ENCODE measurements at places on chromosomes 7 and 10. TPM values are rescaled to one million over a fixed set of nuclear protein-coding genes. Genes with fewer than 3 reads are reported as not detected.

GRCh38 chr10:86644794-86645445 is 9.4 kb upstream of the OPN4 start:
- no peaks in the 10 kb centered on the region for H3K36me3 ChIP-seq
- no peaks in the 10 kb centered on the region for H3K27me3 ChIP-seq
- DNase-seq = no peak
- no peak overlapping the region for H3K4me3 ChIP-seq

DNA sequence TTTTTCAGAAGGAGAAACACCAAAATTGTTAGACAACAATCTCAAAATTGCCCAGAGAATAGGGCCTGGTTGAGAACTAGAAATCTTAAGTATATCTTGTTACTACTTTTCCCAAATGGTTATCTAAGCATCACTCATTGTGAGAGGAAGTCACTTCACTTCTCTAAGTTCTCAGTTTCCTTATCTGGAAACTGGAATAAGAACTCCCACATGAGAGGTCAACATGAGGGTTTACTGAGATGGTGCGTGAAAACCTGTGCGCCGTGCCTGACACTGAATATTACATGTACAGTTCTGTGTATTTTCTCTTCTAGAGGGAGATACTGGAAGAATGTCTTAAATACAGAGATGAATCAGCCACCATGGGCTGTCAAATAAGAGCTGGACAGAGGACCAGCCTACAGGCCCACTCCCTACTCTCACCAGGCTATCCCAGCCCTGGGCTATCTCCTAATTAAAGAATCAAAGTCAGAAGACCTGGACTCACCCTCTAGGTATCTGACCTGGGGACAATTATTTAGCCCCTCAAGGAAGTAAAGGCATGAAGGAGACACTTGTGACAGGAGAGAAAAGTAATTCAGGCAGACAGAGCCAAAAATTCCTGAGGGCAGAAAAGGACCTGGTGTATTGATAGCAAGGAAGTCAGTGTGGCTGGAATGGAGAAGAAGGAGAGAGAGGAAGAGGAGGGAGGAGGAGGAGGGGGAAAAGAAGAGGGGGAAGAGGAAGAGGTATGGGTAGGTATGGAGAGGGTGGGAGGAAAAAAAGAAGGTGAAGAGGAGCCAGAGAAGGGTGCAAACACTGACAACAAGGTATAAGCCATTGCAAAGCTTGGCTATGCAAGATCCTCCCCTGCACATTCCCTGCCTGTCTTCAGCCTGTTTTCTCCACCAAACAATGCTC is 44.9 kb downstream of the CCDC71L start:
- DNase-seq = no peak
- H3K27ac ChIP-seq = no peak overlapping the region
- no peaks in the 10 kb centered on the region for H3K4me1 ChIP-seq
- H3K4me3 ChIP-seq = no peak overlapping the region

- H3K36me3 ChIP-seq = no peaks in the 10 kb centered on the region
- no peaks in the 10 kb centered on the region for H3K4me1 ChIP-seq
- H3K4me3 ChIP-seq = no peak overlapping the region
- DNase-seq = no peak
- H3K27ac ChIP-seq = no peak overlapping the region
Measured at GRCh38 chr7:51303142-51303525, 13.5 kb downstream of the COBL start.

- no peak for DNase-seq
- peaks cover 2% of the 10 kb centered on the region for H3K4me1 ChIP-seq
- H3K27ac ChIP-seq = no peak overlapping the region
Measured at GRCh38 chr10:11806706-11807105, 16.4 kb upstream of the PROSER2 start.

- H3K27me3 ChIP-seq = no peaks in the 10 kb centered on the region
- peak overlapping the region; percentile 12 for H3K4me3 ChIP-seq
- peaks cover 18% of the 10 kb centered on the region for H3K4me1 ChIP-seq
- no peak for DNase-seq
Measured at GRCh38 chr10:97683556-97684367, 3.3 kb downstream of the AVPI1 start.

- no peak overlapping the region for H3K27ac ChIP-seq
- no peaks in the 10 kb centered on the region for H3K4me1 ChIP-seq
- no peak for DNase-seq
- no peaks in the 10 kb centered on the region for H3K27me3 ChIP-seq
- no peaks in the 10 kb centered on the region for H3K36me3 ChIP-seq
Measured at GRCh38 chr7:134174795-134175261, 47.7 kb downstream of the LRGUK start.

GRCh38 chr7:25437308-25437707 is 209.0 kb upstream of the NPVF start:
- no peak for DNase-seq
- H3K27me3 ChIP-seq = no peaks in the 10 kb centered on the region
- H3K4me1 ChIP-seq = no peaks in the 10 kb centered on the region
- H3K36me3 ChIP-seq = no peaks in the 10 kb centered on the region

DNA sequence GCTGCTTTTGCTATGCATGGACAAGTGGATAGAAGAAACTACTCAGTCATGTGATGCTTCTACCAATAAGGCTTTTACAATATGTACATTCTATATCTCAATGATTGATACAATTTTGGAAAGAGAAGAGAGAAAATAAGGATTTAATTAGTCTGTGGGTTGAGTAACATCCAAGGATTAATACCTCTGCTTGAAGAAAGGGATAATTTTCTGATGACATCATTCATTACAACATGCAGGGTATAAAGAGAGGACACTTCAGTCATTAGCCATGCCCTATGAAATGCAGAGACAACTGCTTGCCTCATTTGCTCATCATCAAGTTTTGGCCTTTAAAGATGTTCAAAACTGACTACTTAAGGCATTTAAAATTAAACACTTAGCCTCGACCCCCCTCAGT is 237.3 kb downstream of the AHR start:
- H3K27ac ChIP-seq = no peak overlapping the region
- no peak overlapping the region for H3K4me3 ChIP-seq
- peaks cover under 1% of the 10 kb centered on the region for H3K4me1 ChIP-seq
- no peaks in the 10 kb centered on the region for H3K36me3 ChIP-seq
- H3K27me3 ChIP-seq = no peaks in the 10 kb centered on the region

DNA sequence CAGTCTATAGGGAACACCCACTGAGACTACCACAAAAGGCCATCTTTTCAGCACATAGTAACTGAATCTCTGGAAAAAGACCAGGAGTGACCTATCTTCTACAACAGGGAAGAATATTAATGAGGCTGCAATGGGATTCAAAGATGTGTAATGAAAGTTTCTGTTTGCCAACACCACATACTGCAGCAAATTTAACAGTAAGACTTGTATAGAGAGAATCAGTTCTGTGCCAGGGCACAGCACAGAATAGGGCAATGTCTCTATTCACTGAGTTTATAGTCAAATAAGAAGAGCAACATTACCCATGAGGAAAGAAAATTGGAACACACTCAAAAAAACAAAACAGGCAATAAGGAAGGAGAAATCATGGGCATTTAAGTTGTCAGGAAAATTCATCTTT is 91.4 kb upstream of the PTN start:
- H3K4me3 ChIP-seq = no peak overlapping the region
- no peak for DNase-seq
- H3K27ac ChIP-seq = no peak overlapping the region
- H3K36me3 ChIP-seq = no peaks in the 10 kb centered on the region

The RASA4B gene
- total RNA-seq = 5.3 TPM

The ZNF804B gene
- total RNA-seq = 0.28 TPM

The PRPS1L1 gene
- not detected for total RNA-seq

Measured in ovary (tissue), 10 donors.